Natural killer cell treated with Interleukin-12 subunit alpha and Interleukin-12 subunit beta and Interleukin-15 and Interleukin-18, amount 100 ng/mL, for 72 hours (primary cell): ENCODE measurements at places on chromosomes 2 and 18.

- no peak for DNase-seq
These were observed 155.5 kb downstream of the LDLRAD4 start for GRCh38 chr18:13374096-13374467.

GRCh38 chr2:136019825-136020224, 34.4 kb upstream of the DARS1 start:
- no peak for DNase-seq

DNA sequence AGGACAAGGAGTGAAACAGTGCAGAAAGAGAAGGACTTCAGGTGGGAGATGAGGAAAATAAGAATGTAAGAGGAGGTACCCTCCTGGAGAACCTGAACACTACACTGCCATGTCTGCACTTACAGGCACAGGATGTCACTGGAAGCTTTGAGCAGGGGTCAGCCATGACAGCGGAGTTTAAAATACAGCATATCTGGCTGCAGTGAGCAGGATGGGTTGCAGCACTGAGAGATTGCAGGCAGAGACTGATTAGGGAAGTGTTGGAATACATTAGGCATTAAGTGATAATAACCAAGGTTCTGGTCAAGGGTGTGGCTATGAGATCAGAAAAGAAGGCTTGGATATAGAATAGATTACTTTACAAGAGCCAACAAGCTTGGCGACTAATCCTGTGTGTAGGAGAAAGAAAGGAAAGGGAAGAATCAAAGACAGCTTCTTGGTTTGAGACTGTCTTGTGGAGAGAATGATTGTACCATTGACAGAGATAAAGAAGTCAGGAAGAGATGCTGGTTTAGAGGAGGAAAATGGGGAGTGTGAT, 171.1 kb upstream of the RBMS1 start:
- DNase-seq: no peak

DNA sequence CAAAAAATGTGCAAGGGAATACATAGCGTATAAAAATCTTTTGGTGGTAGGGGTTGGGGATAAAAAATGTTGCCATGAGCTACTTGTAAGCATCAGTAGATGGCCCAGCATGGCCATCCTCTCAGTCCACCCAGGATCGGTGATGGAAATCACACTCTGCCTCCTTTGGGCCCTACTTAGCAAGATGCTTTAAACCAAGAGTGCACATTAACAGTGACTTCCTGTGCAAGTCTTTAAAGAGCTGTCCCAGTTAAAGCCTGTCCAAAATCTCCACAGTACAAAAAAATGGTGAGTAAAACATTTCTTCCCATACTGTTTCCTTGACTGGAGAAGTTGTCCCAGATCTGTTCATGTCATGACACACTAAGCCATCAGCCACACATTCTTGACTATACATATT, 18.0 kb downstream of the ANKRD44 start:
- DNase-seq: no peak

DNA sequence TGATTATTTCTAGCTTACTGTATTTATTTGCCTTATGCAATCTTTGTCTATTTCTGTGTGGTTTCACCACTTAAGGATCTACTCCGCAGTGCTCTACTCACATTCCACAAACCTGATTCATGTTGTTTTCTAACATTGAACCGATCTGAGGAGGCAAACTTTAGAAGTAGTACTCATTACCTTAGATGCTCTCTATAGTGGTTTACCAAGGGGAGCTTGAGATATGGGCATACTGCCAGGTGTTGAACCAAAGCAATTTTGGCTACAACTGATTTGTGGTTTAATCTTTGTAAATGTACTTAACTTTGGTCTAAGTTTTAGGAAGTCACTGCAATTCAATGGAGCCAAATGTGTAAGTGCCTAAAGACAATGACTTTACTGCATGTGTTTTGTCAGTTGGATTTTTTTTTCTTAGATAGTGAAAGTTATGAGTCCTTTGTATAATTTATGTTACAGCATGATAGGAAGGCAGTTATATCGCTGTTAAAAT, 50.1 kb downstream of the MAP2 start:
- no peak for DNase-seq

DNA sequence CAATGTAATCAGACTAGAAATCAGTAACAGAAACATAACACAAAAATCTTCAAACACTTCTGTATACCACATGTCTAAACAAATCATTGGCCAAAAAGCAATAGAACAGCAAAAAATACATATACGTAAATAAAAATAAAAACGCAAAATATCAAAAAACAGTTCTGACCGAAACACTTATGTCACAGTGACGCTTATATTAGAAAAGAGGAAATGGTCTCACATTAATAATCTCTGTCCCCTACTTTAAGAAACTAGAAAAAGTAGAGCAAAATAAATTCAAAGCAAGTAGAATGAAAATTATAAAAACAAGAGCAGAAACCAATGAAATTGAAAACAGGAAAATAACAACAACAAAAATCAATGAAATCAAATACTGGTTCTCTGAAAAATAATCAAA, 41.9 kb downstream of the TMEM131 start:
- DNase-seq: no peak
